Effector memory CD4-positive, alpha-beta T cell (primary cell): ENCODE measurements at places on chromosomes 16 and 17.

GRCh38 chr17:14198575-14198974, 38.1 kb downstream of the CDRT15 start:
- no peak for DNase-seq

DNA sequence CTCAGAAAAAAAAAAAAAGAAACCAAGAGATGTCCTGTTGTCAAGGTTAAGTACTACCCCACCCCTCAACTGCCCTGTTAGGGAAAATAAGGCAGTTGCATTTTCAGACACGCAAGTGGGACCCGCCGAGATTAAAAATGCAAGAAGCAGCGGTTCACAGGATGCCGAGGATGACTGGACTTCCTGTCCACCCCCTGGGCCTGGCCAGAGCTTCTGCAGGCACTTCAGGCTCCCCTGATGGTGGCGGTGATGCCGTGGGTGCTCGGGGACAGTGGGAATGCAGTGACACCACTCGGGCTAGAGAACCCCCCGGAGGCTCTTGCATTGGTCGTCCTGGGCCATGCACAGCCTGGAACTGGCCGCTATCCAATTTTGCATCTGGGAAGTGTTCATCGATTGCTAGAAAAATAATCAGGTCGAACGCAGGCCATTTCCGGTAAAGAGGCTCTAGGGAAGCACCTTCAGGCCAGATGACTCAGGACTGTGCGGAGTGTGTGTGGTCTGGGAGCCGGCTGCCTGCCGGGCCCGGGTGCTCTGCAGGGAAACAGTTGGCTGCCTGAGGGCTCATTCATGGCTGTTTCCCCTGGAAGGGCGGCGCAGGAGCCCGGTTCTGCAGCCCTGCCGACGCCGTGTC, 13.4 kb upstream of the CRISPLD2 start:
- DNase-seq = no peak

- peak; percentile 30 for DNase-seq
Observed at GRCh38 chr17:29140631-29141513, 39.3 kb downstream of the MYO18A start.

DNA sequence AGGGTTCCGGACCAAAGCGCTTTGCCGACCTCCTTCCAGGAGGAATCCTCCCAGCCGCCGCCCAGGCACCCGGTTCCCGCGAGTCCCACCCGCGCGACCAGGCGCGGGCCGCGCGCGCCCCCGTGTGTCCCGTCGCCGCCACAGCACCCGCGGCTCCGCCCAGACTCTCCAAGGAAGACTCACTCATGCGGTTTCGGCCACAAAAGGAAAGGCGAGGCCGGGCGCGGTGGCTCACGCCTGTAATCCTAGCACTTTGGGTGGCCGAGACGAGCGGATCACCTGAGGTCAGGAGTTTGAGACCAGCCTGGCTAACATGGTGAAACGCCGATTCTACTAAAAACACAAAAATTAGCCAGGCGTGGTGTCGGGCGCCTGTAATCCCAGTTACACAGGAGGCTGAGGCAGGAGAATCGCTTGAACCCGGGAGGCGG, 3.5 kb upstream of the PKMYT1 start:
- DNase-seq = peak; percentile 43

DNA sequence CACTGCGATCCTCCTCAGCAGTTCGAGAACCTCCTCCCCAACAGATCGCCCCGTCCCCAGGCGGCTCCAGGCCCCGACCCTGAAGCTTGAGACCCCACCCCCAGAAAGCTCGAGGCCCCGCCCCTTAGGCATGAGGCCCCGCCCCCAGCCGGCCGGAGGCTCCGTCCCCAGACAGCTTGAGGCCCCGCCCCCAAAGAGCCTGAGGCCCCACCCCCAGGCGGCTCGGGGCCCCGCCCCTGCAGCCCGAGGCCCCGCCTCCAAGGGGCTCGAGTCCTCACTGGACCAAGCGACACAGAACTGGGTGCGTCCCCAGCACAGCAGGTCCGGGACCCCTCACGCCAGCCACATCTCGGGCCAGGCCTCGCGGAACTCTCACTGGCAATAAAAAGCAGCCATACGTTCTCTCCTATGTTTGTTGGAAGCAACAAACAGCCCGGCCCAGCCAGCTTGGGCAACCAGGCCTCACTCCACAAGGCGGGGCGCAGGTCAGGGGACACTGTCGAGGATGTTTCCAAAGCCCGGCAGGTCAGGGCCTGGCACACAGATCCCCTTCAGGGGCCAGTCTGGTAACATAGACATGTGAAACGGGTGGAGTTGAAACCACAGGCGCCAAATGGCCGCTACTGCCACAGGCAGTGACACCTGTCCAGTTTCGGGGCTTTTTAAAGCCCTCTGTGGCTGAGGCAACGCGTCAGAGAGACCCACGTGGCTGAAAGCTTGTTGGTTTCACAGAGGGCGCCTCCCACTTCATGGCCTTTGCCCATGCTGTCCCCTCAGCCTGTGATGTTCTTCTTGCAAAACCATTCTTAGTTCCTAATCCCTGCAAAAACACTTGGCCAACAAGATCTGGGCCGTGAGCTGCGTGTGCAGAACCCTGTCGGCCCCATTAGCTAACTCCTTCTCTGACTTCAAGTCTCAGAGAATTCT, 224.2 kb downstream of the PARN start:
- DNase-seq = peak; percentile 0

DNA sequence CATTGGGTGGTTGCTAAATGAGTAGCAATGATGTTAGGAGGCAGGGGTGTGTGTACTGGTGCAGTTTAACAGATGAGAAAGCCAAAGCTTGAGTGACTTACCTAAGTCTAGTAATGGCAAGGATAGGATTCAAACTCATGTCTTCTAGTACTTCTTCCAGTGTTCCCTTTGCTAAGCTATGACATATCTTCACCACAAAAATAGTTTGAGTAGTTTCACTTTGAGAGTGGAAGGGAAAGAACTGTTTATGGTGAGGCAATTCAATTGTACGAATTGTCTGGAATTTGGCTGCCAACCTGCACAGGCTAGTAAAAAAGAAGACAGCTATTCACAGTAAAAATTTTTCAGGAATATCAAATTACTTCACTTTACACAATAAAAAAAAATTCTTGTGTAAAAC, 138.0 kb downstream of the NLK start:
- no peak for DNase-seq

DNA sequence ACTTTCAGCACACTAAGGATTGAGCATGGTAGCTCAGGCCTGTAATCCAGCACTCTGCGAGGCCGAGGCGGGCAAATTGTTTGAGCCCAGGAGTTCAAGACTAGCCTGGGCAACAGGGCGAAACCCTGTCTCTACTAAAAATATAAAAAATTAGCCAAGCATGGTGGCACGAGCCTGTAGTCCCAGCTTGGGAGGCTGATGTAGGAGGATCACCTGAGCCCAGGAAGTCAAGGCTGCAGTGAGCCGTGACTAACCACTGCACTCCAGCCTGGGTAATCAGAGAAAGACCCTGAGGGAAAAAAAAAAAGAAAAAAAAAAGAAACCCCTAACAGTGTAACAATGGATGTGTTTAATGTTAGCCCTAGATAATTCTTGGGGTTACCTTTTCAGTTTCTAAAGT, 24.0 kb downstream of the PARN start:
- DNase-seq = no peak

- DNase-seq = no peak
Observed at GRCh38 chr17:39953471-39953888, 9.3 kb upstream of the GSDMA start.

- no peak for DNase-seq
Observed at GRCh38 chr17:40333781-40334448, 24.9 kb downstream of the RARA start.

GRCh38 chr17:10169290-10169689, 29.1 kb downstream of the GAS7 start:
- no peak for DNase-seq

- no peak for DNase-seq
Observed at GRCh38 chr17:511001-511698, 158.5 kb upstream of the RPH3AL start.
